ENCODE measurements at places on chromosomes 2 and 18.

- no peak for DNase-seq
Measured at GRCh38 chr18:62729487-62730386, 14.4 kb downstream of the PHLPP1 start.

DNA sequence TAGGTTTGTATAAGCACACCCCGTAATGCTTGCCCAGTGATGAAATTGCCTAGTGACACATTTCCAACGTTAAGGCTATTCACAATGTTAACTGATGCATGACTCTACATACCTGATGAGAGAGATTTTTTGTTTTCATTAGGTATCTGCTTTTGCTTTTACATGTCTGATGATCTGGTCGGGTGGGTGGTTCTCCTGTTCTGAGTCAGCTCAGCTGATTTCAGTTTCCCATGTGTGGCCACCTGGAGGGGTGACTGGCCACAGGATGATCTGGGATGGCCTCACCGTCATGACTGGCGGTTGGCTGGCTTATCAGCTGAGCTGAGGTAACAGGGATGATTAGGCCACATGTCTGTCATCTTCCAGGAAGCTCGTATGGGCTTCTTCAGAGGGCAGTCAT lies 33.8 kb upstream of the ACYP2 start:
- no peak for DNase-seq

DNA sequence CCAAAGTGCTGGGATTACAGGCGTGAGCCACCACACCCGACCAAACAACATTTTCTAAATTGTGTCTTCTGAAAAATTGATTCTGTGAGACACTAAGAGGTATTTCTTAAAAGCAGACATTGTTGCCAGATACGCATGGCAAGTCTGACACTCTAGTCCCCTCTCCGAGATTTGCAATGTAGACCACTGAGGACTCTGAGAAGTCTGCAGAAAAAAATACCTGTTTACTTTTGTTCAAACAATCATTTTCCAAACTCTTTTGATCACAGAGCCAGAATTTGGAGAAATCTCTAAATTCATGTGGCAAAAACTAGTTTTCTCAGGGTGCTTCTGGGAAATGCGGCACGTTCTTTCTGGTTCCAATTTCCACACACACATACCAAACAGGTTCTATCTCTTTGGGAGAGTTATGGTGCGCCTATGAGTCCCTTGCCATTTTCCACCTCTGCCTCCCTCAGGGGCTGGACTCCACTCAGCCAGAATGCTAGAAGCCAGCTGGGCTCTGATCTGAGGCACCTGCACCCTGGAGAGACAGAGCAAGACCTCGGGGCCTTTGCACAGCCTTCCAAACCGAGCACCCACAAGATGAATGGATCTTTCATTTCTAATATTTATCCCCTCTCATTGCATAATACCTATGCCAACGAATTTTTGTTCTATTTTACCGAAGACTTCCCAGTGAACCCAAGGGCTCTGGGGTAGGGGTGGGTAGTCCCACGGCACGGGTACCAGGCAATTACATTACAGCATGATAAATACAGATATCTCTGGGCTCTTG lies 152.7 kb downstream of the MYCN start:
- DNase-seq = no peak

DNA sequence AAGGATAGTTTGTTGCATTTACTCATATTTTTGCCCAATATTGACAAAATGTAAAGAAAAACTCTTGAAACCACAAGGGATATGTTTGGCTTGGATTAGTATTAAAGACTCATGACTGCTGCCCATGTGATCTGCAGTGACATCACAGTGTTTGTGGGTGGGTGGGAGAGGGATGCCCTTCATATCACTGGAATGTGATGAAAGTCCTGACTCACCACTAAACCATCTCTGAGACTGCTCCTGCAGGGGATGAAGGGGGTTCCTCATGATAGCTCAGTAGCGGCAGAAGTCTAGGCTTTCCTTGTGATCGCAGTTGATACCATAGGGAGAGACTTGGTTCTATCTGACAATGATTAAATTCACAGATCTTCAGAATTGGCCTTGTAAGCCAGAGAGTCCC lies 451.2 kb downstream of the CNTNAP5 start:
- no peak for DNase-seq

- no peak for DNase-seq
Measured at GRCh38 chr18:23714576-23714975, 25.3 kb downstream of the LAMA3 start.

DNA sequence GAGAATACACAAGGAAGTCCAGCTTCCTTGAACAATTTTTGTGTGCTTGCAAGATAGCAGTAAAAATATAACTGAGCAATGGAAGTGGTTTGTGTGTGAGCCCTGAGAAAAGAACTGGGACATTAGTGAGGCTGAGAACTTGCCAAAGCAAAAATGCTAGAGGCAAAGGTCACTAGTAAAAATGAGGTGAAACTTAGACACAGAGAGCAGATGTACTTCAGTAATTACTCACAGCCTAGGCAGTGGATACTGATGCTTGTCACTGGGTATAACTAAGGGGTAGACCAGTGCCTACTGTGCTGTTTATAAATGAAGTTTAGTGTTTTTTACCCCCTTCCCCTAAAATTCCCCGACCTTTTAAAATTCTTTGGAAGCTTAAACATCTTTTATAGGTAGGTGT lies 450.1 kb downstream of the LPIN1 start:
- DNase-seq = no peak

DNA sequence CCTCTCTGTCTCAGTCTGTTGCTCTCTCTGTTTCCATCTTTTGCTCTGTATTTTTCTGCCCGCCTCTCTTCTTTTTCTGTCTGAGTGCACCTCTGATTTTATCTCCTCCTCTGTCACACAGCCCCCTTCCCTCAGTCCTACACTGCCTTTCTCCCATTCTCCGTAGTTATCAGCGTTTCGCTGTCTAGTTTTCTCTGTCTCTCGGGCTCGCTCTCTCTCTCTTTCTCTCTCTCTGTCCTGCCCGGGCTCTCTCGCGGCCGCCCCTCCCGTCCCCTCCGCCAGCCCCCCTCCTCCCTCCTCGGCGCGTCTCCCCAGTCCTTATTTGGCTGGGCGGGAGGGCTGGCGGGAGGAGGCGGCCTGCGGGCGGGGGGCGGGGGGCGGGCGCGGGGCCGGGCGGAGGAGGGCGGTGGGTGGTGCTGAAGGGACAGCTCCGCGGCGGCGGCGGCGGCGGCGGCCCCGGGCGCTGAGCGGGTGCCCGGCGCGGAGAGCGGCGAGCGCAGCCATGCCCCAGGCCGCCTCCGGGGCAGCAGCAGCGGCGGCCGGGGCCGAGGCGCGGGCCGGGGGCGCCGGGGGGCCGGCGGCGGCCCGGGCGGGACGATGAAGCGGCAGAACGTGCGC lies at the start of gene KCNK3:
KCNK3 (plus strand) TSS at position 444 of the 618 bp plus-strand sequence; CDS start at position 598, 154 bp downstream.
- peak; percentile 21 for DNase-seq

Measured in CD4-positive, alpha-beta T cell treated with Interleukin-12 subunit alpha and Interleukin-12 subunit beta, for 1 hour (primary cell).